ENCODE measurements at places on chromosomes 3 and 15. TPM values are rescaled to one million over a fixed set of nuclear protein-coding genes. Genes with fewer than 3 reads are reported as not detected.

- DNase-seq: no peak
These were observed 177.2 kb downstream of the XXYLT1 start for GRCh38 chr3:195093731-195094130.

- DNase-seq: no peak
These were observed 116.4 kb upstream of the RGMA start for GRCh38 chr15:93205413-93205812.

DNA sequence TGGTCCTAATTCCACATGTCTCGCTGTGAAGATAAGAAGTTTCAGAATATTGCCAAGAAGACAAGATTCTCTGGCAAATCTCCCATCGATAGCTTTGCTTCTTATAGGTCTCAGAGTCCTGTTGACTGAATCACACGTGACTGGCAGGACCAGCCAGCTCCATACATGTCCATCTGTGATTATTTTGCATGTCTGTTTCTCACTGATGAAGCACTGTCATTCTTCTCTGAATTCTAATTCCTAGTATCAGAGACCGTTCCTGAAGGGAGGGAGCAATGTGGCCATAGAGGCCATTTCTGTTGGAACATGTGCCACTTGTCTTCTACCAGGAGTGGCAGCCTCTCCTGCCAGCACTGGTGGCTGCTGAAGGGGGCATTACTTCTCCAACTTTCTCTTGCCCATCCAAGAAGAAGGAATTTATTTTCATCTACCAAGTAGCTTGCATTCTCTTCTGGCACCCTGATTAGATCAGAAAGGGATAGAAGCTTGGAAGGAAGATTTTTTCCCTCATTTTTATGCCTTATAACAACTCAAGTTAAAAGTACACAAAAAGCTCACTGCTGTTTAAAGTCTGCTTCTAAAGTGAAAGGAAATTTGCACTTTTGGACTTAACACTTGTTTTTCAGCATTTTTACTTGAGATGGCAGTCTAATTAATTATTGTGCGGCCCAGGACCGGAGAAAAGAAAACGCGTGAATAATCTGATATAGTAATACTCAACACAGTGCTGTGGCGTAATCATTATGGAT lies 115.8 kb downstream of the IQCH start:
- DNase-seq: no peak

MOBP gene
- total RNA-seq: 0.16 TPM

- no peak for DNase-seq
These were observed 217.7 kb upstream of the CGNL1 start for GRCh38 chr15:57158589-57158988.

- DNase-seq: no peak
These were observed 56.2 kb upstream of the PTPRG start for GRCh38 chr3:61505197-61505596.

- DNase-seq: no peak
These were observed 86.5 kb downstream of the FRMD4B start for GRCh38 chr3:69299344-69299743.

CAND2 gene
- total RNA-seq: 4.2 TPM

SPTBN5 gene
- 3.3 TPM for total RNA-seq

- DNase-seq: no peak
These were observed 30.3 kb upstream of the RNF7 start for GRCh38 chr3:141707741-141708203.

GRCh38 chr3:135232226-135232625 lies 437.2 kb downstream of the EPHB1 start:
- DNase-seq: no peak

DNA sequence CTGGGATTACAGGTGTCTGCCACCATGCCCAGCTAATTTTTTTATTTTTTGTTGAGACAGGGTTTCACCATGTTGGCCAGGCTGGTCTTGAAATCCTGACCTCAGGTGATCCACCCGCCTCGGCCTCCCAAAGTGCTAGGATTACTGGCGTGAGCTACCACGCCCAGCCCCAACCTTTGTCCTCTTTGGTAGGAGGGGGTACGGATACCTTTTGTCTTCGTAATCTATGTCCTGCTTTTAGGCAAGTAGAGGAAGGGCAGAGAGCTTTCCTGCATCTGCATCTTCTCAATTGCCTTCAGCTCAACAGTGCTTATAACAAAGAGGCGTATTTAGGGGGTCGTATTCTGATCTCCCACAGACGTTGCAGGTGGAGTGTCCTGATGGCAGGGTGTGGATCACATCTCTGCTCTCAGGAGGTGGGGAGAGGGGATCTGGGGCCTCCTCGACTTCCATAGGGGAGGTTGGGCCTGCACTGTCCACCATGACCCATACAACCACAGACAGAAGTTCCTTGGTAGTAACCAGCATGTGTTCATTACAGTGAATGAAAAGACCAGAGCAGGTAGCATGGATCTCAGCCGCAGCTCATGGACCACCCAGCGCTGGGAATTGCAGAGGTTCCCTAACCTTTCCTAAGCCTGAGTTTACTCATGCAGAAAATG lies 21.4 kb upstream of the KCTD6 start:
- DNase-seq: no peak

C3orf18 gene
- total RNA-seq: 3.9 TPM

DNA sequence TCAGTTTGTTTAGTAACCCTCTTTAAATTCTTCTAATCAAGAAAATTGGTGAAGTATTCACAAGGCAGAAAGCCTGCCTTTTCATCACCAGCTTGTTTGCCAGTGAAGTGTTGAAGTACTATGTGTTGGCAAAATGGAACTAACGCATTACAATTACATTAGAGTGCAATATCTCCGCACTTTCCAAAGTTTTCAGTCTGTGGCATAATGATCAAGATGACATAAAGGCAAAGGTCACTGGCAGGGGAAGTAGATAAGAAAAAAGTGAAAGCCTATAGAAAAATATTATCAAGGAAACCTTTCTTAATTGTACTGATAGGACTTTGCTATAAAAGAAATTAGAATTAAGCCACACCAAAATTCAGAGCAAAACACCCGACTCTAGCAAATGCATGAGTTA lies 25.0 kb upstream of the TM4SF1 start:
- no peak for DNase-seq

DNA sequence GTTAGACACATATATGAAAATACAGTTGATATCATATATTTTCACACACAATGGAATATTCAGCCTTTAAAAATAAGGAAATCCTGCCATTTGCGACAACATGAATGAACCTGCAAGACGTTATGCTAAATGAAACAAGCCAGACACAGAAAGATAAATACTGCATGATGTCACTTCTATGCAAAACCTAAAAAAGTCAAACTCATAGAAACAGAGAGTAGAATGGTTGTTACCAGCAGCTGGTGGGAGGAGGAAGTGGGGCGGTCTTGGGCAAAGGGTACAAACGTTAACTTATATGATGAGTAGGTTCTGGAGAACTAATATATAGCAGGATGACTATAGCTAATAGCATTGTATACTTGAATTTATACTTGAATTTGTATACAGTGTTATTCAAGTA lies 213.2 kb upstream of the NR2F2 start:
- no peak for DNase-seq

FRG2C gene
- total RNA-seq: not detected

DNA sequence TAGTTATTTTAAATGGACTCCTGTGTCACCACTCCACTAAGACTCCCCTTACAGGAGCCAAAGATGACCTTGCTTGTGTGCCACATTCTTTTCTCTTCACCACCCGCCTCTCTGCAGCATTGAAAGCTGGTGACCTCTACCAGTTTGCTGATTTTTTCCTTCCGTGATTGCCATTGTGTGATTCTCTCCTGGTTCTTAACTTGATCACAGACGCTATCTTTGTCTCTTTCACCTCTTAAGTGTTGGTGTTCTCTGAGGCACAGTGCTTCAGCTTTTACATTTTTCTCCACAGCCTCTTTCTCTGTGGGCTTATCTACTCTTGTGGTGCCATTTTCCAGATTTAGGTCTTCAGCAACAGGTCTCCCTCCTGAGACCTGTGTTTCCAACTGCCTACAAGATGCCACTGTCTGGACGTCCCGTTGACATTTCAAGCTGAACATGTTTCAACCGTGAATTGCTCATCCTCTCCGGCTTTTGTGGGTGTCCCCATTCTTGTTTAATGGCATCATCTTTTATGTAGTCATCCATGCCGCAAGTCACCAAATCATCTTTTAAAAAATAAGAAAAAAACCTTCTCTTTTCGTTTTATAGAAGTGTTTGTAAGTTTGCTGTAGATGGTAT lies 26.5 kb downstream of the IQGAP1 start:
- no peak for DNase-seq

TTC23 gene
- total RNA-seq: 21.4 TPM

DNA sequence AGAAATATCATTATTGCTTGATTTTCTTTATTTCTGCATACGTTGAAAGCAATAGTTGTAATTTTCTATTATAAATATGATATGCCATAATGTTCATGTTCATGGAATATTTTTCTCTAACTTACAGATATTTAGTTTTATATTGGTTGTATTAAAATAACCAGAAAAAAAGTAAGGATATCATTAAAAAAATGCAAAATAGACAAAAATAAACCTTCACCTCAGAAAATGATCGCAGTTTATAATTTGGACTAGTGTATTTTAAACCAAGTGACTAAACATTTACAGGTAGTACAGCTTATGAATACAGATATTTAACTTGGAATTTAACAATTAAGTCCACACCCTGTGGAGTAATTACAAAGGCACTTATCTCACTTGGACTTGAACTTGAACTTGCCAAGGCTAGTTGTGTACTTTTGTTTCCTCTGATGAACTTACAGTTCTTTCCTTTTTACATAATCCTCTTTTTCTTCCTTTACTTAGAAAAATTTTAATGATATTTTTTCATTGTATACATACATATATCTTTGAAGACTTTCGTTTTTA lies 156.7 kb downstream of the CHL1 start:
- DNase-seq: no peak

DNA sequence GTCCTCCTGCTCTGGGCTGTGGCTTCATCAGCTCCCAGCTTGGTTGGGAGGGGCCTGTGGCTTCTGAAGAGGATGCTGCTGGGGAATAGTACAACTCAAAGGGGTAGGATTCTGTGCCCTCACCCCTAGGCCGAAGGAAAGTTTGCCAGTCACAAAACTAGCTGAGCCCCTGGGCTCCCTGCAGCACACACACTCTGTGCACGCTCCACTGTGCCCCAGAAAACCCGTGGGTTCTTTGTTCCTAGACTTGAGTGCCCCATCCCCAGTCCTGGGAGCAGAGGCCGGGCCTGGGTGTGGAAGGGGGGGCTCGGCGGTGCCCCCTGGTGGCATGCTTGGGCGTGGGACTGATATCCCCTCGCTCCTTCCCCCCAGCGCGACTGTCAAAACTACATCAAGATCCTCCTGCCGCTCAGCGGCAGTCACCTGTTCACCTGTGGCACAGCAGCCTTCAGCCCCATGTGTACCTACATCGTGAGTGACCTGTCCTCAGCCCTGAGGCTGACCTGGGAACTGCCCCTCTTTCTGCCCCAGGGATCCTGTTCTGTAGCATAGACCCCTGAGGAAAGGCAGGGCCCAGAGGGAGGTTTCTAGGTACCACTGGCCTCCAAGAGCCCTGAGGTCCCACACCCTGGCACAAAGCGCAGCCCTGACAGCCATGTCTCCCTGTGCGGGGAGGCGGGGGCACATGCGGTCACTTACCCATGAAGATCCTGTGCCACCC lies 14.2 kb downstream of the CIB1 start:
- no peak for DNase-seq

IL12A gene
- not detected for total RNA-seq

TMC3 gene
- 0.10 TPM for total RNA-seq

AGTR1 gene
- 18.6 TPM for total RNA-seq

GRCh38 chr15:39616731-39617455 lies 36.0 kb downstream of the THBS1 start:
- no peak for DNase-seq

DNA sequence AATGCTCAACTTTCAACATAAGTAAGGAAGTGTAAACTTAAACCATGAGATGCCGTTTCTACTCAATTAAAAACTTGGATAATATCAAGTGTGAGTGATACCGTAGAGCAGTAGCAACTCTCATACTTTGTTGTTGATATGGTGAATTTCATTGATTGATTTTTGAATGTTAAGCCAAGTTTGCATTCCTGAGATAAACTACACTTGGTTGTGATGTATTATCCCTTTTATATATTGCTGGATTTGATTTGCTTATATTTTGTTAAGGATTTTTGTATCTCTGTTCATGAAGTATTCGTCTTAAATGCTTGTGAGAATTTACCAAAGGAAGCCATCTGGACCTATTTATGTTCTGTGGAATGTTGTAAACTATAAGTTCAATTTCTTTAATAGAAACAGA lies 21.7 kb downstream of the SLMAP start:
- DNase-seq: no peak

DNA sequence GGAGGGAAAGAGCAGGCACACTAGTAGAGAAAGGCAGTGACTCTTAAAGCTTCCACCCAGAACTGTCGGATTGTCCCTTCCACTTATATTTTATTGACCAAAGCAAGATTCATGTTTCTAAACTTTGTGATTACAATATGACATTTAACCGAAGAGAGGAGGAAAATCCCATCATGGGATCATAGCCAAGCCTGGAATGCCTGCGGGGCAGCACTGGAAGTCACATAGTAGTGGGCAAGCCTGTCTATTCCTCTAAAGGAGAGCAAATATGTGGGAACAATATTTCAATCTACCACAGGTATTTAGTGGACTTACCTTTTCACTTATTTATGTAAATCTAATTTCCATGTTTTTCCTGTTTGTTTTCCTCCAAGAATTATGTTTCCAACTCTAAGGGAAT lies 3.8 kb upstream of the TMOD3 start:
- no peak for DNase-seq

DNA sequence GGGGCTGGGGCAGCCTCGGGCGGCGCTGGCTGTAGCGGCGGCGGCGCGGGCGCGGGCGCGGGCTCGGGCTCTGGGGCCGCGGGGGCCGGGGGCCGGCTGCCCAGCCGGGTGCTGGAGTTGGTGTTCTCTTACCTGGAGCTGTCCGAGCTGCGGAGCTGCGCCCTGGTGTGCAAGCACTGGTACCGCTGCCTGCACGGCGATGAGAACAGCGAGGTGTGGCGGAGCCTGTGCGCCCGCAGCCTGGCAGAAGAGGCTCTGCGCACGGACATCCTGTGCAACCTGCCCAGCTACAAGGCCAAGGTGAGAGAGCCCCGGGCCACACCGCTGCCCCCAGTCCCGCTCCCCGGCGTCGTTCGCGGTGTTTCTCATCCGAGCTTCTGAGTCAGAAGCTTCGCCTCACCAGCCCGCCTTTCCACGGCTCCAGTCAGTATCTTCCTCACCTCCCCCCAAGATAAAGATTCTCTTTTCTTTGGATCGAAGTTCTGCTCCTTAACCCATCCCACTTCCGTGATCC lies 600 bp downstream of the FBXO45 start:
- DNase-seq: no peak

COL8A1 gene
- total RNA-seq: 6.9 TPM

DNA sequence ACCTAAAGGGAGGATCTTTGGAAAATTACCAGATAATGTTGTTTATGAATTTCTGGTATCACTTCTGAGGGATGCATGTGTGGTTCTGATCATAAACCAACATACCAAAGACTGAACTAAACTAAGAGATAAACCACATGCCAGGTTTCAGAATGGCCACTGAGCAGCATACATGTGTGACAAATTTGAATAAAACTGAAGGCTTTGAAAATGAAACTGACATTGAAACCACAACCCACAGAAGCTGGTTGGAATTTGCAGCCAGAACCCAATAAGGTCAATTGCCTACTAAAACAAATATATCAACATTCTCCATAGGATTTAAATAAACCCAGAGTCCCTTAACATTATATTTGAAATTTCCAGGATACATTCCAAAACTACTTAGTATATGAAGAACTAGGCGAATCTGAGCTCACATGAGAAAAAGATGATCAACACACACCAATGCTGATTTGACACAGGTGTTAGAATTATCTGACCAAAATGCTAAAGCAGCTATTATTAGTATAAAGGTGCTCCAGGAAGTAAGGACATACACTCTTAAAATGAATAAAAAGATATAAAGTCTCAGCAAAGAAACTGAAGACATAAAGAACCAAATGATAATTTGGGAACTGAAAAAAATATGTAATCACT lies 125.0 kb downstream of the ZNF280D start:
- DNase-seq: no peak

STAB1 gene
- total RNA-seq: 10.1 TPM
